H7 (cell line): ENCODE measurements at places on chromosomes 2 and 18. TPM values are rescaled to one million over a fixed set of nuclear protein-coding genes. Genes with fewer than 3 reads are reported as not detected.

Gene ANKRD36B
- total RNA-seq, result 3.0 and 6.1 TPM in 2 replicates

Gene WNT6
- total RNA-seq, result not detected in 2 replicates

Gene INHBB
- total RNA-seq, result 0.07 and 0.11 TPM in 2 replicates

Gene SEPTIN2
- 249 and 274 TPM in 2 replicates for total RNA-seq

Gene GALNT13
- 7.1 and 8.7 TPM in 2 replicates for total RNA-seq

Gene RPRD1A
- total RNA-seq, result 101 and 134 TPM in 2 replicates

Gene FSIP2
- total RNA-seq, result 1.9 and 2.6 TPM in 2 replicates

Gene UPP2
- total RNA-seq, result not detected in 2 replicates

Gene STAT4
- total RNA-seq, result 0.41 and 1.5 TPM in 2 replicates

Gene CNRIP1
- total RNA-seq, result 0.80 and 0.81 TPM in 2 replicates

Gene FBXO15
- 0.55 and 1.5 TPM in 2 replicates for total RNA-seq

Gene CFAP53
- 0.33 TPM in 1 of 2 replicates, not detected in the other for total RNA-seq

Gene RFTN2
- 3.2 and 3.4 TPM in 2 replicates for total RNA-seq

Gene LYG2
- total RNA-seq, result not detected in 2 replicates

DNA sequence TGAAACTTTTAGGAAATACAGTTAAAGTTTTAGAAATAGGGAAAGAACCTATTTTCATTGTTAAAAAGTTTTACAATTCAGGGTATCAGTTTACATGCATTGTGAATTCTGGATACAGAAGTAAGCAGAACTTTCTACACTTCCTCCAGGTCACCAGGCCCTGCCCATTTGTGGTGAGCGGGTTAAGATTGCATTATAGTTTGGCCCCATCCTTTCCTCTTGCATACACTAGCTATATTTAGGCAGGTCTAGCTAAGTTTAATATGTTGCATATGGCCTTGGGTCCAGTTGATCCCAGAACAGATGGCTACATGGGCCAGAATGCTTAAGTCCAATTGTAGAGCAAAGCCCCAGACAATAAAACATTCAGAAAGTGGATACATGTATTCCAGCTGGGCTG lies 4.8 kb downstream of the VWA3B start:
- DNase-seq, result no peak

- DNase-seq, result peak; percentile 63
Measured at GRCh38 chr2:119753041-119753929, 6.4 kb upstream of the PTPN4 start.

DNA sequence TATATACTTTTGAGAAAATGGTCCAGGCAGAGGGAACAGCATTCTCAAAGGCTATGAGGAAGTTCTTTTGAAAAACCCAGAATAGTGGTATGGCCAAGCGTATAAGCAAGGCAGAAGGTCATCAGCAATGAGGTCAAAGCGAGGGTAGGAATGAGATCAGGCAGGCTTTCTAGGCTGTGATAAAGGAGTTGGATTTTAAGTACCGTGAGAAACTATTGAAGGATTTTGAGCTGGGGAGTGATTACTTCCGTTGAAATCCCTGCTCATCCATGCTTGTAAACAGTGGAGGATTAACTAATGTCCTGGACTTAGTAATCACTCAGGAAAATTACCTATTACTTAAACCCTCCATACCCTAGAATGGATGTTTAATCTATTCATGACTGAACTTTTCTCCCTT lies 50.2 kb downstream of the EMILIN2 start:
- DNase-seq, result no peak

DNA sequence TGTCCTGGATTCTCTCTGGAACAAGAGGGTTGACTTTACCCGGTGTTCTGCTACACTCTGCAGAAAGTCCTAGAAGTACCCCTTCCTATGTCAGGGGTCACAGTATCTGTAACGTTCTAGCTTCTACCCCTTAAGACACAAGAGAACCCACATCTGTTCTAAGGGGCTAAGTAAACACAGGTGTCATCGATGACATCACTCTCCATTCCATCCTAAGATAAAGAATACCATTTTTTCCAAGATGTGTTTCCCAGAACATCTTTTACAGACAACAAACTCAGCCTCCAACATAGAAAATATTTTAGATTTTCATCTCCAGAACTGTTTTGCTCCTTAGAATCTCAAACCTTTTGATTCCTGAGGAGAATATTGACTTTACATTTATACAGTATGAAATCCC lies 239.1 kb downstream of the TRIB2 start:
- DNase-seq, result no peak

GRCh38 chr18:63177259-63177658 lies 142.3 kb downstream of the BCL2 start:
- DNase-seq, result no peak

DNA sequence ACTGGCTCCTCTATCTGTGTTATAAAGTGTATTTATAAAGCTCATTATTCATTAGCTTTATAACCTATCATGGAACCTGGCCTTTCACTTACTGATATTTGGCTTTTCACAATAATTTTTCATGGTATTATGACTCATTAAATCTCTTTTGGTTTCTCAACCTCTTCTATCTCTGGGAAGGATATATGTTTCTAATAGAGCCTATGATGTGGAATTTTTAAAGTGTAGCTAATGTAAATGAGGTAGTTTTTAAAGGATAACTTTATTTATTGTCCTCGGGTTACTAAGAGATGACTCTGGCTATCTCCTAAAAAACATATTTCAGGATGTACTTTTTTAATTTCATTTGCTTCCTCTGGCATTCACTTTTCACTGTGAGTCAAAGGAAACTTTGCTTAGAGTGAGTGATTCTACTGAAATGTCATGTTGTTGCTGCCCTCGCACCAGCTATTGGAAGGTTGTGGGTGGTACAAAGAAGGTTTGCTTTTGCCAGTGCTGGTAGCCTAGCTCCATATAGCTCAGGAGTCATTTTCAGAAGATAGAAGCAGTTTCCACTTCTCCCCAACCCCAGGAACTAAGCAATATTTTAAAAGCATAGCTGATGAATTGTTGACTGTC lies 85.2 kb upstream of the RPE start:
- DNase-seq, result no peak

GRCh38 chr2:98532756-98533155 lies 75.6 kb downstream of the COA5 start:
- DNase-seq, result no peak

GRCh38 chr2:151063271-151063670 lies 198.4 kb downstream of the RBM43 start:
- DNase-seq, result no peak

DNA sequence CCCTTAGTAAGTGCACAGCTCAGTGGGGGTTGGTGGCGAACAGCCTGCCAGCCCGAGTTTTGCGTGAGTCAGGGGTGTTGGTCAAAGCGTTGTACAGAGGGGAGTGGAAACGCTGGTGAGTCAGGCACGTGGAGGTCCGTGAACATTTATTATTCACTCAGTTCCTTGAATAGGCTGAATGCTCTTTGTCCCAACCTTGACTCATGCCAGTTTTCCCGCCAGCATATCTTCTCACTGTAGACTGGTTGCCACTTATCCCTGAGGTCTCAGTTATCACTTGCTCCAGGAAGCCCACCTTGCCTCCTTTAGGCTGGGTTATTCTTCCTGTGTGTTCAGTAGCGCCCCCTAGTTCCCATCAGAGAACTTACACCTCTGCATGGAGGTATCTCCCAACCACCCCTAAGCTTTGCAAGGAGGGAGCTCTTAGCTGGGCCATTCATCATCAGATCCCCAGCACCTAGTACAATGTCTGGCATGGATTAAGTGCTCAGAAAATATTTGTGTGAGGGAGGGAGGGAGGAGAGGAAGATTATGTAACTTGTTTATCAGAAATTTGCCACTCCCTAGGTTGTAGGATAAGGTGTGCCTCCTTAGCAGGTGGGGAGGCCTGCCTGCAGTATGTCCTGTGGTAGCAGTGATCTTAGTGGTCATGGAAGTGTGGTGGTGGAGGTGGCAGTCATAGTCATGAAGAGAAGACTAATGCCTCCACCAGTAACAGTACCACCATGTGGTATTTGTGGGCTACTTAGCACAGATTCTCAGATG lies 72.1 kb downstream of the CABLES1 start:
- peak; percentile 91 for DNase-seq

GRCh38 chr2:215465256-215465655 lies 29.4 kb upstream of the FN1 start:
- DNase-seq, result no peak

- no peak for DNase-seq
Measured at GRCh38 chr2:134020608-134021007, 233.3 kb upstream of the MGAT5 start.

DNA sequence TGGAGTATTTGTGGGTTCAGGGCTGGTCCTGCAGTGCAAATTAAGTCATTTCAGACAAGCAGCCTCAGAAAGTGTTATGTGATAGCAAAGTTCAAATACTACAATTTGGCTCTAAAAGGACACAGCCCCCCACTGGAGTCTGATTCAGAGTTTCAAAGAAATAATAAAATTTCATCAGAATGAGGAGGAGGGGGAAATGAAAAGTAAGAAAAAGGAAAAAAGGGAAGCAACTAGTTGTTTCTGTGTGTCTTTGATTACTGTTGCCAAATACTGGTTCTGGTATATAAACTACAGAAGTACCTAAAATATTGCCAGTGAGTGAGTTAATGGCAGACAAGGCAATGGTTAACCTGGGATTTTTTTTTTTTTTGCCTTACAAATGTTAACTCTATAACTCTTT lies 773.9 kb downstream of the BCL11A start:
- no peak for DNase-seq

DNA sequence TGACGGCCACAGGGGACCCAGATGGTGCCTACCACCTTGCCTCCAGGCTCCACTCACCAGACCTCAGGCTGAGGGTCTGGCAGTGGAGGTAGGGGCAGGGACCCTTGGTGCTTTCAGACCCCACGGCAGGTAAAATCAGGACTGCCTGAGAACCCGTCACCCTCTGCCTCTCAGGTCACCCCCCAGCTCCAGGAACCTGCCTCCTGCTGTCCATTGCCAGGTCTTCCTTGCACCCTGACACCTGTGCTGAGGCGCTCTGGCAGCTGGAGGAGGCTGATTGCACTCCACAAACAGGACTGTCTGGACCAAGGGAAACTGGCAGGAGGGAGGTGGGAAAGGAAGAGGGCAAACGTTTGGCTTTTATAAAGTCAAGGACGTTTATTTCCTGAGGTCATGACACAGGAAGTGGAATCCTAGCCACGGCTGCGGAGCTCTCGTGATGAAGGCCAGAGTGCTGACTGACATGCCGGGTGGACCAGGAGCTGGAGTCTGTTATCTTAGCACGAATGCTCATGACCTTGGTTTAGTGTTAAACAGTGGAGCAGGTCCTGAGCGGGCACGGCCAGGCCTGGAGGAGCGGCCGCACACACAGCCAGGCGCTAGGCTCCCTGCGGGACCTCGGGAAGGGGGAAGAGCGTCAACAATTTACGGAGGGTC lies 40.5 kb downstream of the ANO7 start:
- peak; percentile 35 for DNase-seq

DNA sequence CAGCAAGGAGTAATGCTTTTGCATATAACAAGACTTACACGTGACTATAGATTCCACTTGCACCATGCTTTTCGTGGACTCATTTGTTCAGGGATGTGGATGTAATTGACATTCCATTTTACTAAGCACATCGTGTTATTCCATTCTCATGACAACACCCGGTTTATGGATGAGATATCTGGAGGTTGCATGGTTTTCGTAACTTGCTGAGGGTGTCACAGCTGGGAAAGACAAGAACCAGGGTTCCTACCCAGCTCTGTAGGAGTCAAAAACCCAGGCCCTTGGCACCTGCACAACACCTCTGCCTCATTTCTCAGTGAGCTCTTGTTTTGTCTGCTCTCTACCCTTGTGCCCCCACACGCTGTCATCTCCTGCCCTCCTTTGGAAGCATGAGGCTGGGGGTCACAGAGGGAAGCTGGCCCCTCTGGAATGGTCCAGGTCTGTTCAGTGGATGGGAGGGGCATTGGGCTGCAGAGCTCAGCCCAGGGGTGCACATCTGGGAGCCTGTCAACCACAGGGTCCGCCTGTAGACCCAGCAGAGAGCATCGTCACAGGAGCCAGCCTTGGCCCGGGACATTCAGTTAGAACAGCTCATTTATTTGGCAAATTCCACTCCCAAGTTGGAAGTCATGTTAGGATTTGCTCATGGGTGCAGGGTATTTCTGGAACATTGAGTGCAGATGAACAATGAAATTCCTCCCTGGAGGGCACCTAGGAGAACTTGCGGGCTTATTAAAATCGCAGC lies 120.1 kb upstream of the TWIST2 start:
- DNase-seq, result no peak

GRCh38 chr2:188151670-188152069 lies 140.0 kb upstream of the GULP1 start:
- no peak for DNase-seq

DNA sequence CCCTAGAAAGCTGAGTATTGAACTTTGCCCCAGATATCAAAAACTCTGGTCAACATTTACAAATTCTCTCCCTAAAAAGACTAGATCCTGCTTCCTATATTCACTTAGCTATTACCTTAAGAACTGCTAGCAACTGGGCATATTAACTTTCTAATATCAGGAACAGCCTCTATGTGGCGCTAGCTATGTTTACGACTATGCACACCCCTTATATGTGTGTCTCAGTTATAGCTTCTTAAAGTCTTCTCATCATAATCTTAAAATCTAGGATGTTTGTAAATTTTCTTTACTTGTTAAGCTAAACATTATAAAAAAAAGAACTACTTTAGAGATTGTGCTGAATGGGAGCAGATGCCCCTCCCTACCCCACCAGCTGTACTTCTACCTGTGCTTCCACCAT lies 1.7 kb upstream of the STAMBP start:
- no peak for DNase-seq

GRCh38 chr18:35949903-35950627 lies 22.4 kb upstream of the RMP24 start:
- peak; percentile 80 for DNase-seq

DNA sequence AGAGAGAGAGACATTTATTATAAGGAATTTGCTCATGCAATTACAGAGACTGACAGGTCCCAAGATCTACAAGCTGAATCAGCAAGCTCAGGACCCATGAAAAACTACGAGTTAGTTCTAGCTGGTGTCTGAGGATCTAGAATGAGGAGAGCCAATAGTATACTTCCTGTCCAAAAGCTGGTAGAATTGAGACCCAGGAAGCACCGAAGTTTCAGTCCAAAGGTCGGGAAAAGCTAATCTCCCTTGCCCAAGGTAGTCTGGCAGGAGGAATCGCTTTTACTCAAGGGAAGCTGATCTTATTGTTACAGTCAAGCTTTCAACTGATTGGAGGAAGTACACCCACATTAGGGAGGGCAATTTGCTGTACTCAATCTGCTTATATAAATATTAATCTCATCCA lies 389.6 kb downstream of the ADCYAP1 start:
- no peak for DNase-seq

DNA sequence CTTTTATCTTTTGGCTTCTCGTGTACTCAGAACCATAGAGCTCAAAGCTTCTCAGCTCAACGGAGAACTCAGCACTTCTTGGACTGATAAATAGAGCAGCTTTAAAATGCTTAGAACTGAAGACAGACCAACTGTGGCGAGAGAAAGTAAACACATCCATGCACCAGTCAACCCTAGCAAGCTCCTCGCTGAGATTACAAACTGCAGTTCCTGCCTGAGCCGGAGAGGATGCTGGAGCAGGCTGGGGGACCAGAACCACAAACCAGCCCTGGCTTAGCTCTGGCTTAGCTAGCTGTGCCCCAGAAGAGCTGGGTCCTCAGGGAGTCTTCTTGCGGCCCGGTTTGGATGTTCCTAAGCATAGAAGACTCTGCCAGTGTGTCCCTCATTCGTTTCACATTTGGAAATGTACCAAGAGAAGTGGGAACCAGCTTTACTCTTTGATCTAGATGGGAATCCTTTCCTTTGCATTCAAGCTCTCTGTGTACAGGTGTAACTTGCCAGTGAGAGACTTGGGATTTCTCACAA lies 5.6 kb downstream of the PAX8 start:
- peak; percentile 81 for DNase-seq
